ENCODE measurements at places on chromosomes 2 and 18. TPM values are rescaled to one million over a fixed set of nuclear protein-coding genes. Genes with fewer than 3 reads are reported as not detected.

- H3K36me3 ChIP-seq = no peaks in the 10 kb centered on the region
- H3K4me1 ChIP-seq = peaks cover 17% of the 10 kb centered on the region
- peak; percentile 88 for DNase-seq
- peak overlapping the region; percentile 27 for H3K4me3 ChIP-seq
- peak overlapping the region; percentile 93 for H3K27ac ChIP-seq
Observed at GRCh38 chr2:84919885-84920580, 14.6 kb downstream of the TMSB10 start.

GRCh38 chr18:76467371-76468190 lies 27.5 kb downstream of the ZNF516 start:
- H3K27me3 ChIP-seq = no peaks in the 10 kb centered on the region
- H3K27ac ChIP-seq = no peak overlapping the region
- DNase-seq = no peak
- no peaks in the 10 kb centered on the region for H3K36me3 ChIP-seq
- no peaks in the 10 kb centered on the region for H3K4me1 ChIP-seq

- H3K4me3 ChIP-seq = no peak overlapping the region
- H3K4me1 ChIP-seq = no peaks in the 10 kb centered on the region
- DNase-seq = no peak
- H3K27ac ChIP-seq = no peak overlapping the region
- H3K36me3 ChIP-seq = no peaks in the 10 kb centered on the region
Observed at GRCh38 chr2:16722677-16723076, 57.0 kb upstream of the CYRIA start.

GRCh38 chr2:202723746-202724145 lies 89.0 kb downstream of the FAM117B start:
- H3K27ac ChIP-seq = no peak overlapping the region
- no peaks in the 10 kb centered on the region for H3K4me1 ChIP-seq
- no peaks in the 10 kb centered on the region for H3K27me3 ChIP-seq
- no peak overlapping the region for H3K4me3 ChIP-seq

- no peaks in the 10 kb centered on the region for H3K27me3 ChIP-seq
- no peak overlapping the region for H3K27ac ChIP-seq
- no peak for DNase-seq
- H3K4me1 ChIP-seq = no peaks in the 10 kb centered on the region
- H3K4me3 ChIP-seq = no peak overlapping the region
Observed at GRCh38 chr18:62071071-62071470, 115.8 kb downstream of the PIGN start.

- no peaks in the 10 kb centered on the region for H3K36me3 ChIP-seq
- H3K4me1 ChIP-seq = no peaks in the 10 kb centered on the region
- H3K27ac ChIP-seq = no peak overlapping the region
- peaks cover 23% of the 10 kb centered on the region for H3K27me3 ChIP-seq
Observed at GRCh38 chr2:128770143-128771085, 451.7 kb upstream of the HS6ST1 start.

DNA sequence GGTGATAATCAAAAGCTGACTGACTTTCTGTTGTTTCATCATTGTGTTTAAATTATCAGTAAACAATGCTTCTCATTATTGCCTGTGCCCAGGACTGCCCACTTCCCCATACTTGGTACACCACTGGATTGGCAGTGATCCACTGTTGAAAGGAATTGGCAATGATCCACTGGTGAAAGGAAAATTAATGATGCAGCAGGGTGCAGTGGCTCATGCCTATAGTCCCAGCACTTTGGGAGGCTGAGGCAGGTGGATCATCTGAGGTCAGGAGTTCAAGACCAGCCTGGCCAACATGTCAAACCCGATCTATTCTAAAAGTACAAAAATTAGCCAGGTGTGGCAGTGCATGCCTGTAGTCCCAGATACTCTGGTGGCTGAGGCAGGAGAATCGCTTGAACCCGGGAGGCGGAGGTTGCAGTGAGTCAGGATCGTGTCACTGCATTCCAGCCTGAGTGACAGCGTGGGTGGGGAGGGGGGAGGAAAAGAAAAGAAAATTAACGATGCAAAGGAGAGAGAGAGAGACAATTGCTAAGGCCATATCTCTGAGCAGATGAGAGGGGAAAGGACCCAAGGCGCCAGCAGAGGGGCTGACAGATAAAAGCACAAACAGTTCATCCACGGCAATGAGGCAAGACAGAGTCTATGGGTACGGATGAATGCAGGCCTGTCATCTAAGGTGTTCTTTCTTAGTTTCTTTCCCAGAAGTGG lies 10.2 kb upstream of the GTF2A1L start:
- H3K4me3 ChIP-seq = no peak overlapping the region
- peak; percentile 29 for DNase-seq
- no peaks in the 10 kb centered on the region for H3K27me3 ChIP-seq
- peaks cover 6% of the 10 kb centered on the region for H3K4me1 ChIP-seq
- no peaks in the 10 kb centered on the region for H3K36me3 ChIP-seq

DNA sequence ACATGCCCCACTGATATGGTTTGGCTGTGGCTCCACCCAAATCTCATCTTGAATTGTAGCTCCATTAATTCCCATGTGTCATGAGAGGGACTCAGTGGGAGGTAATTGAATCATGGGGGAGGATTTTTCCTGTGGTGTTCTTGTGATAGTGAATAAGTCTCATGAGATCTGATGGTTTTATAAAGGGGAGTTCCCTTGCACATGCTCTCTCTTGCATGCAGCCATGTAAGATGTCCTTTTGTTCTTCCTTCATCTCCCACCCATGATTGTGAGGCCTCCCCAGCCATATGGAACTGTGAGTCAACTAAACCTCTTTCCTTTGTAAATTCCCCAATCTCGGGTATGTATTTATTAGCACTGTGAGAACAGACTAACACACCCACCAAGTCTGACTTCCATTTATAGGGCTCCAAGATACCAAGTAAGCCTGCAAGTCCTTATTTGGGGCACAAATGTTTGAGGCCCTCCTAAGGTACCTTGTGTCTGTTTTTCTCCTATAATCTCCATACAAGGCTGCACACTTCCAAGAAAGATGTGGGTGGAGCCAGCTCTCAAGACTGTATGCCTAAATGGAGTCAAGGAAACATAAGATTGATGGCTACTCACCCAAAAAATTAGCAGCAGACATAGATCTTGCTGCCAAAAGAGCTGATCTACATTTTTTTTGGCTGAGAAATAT lies 364.7 kb downstream of the TXNL1 start:
- H3K27ac ChIP-seq = no peak overlapping the region
- no peak overlapping the region for H3K4me3 ChIP-seq
- H3K36me3 ChIP-seq = no peaks in the 10 kb centered on the region
- no peaks in the 10 kb centered on the region for H3K4me1 ChIP-seq
- no peaks in the 10 kb centered on the region for H3K27me3 ChIP-seq

DNA sequence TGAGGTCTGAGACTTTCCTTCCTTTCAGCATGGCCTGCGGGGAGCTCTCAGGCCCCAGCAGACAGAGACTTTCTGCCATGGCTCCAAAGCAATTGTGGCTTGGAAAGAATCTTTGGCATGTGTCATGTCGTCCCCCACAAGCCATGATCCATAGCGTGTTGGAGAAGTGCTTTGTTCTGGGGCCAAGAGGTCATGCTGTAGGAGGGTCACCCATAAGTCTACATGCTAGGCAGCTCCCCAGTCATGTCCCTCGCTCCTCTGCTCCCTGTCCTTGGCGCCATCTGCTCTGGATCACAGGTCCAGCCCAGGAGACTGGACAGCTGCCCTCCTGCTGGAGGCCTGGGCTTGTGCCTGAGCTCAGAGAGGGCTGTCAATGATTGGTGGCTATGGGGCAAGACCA lies 78.8 kb upstream of the LCLAT1 start:
- H3K4me3 ChIP-seq = no peak overlapping the region
- no peaks in the 10 kb centered on the region for H3K36me3 ChIP-seq
- H3K27me3 ChIP-seq = no peaks in the 10 kb centered on the region

DNA sequence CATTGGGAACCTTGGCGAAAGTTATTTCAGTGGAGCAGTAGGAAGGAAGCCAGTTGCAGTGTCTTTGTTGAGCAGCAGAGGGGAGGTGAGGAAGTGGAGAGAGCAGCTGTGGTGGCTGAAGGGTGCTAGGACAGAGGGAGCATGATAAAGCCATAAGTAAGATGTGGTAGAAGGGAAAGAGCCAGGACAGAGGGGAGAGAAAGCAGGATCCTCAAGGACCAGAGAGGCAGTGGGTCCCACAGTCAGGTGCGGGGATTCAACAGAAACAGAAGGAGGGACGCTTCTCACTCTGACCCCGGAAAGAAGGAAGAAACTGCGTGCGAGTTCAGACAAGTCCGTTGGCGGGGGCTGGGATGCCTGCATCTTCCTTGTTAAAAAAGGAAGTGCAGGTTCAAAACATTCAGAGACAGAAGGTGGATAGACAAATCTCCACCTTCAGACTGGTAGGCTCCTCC lies at the start of gene CXCR2:
Gene CXCR2, plus strand, starts transcription at position 403 of the 455 bp plus-strand sequence. CDS start 8,774 bp downstream, outside the sequence.
- no peak within 1 kb of the TSS for H3K27ac ChIP-seq
- no peaks in the 10 kb centered on the region for H3K36me3 ChIP-seq
- H3K4me1 ChIP-seq = no peaks in the 10 kb centered on the region
- H3K27me3 ChIP-seq = peaks cover 17% of the 10 kb centered on the region
- no peak within 1 kb of the TSS for H3K4me3 ChIP-seq

The CABYR gene
- 32.4 TPM for total RNA-seq

The FRZB gene
- total RNA-seq = 0.15 TPM

The GPR55 gene
- total RNA-seq = not detected

The NTSR2 gene
- not detected for total RNA-seq

The ABCG5 gene
- total RNA-seq = not detected

The REG1B gene
- total RNA-seq = not detected

Data from PC-9 (cell line).